ENCODE measurements at places on chromosomes 12 and 14.

DNA sequence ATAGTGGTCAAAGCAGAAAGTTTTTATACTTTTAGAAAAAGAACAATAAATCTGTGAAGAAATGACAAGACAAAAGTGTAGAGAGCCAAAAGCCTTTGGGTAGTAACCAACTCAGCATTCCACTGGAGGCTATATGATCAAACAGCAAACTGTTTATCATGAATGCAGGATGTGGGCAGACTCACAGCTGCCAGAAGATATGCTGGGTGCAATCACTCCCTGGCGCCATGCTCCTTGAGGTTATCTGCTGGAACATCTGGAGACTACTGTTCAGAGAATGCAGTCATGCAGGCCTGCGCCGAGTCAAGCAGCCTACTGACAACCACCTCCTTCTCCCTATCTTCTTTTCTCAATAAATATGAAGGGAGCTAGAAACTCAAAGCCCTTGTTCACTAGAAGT lies 49.0 kb upstream of the SLC8A3 start:
- DNase-seq: no peak

GRCh38 chr12:105955976-105956375 lies 182.8 kb downstream of the NUAK1 start:
- DNase-seq: no peak

GRCh38 chr12:131892711-131893604 lies 1.5 kb upstream of the ULK1 start:
- no peak for DNase-seq

DNA sequence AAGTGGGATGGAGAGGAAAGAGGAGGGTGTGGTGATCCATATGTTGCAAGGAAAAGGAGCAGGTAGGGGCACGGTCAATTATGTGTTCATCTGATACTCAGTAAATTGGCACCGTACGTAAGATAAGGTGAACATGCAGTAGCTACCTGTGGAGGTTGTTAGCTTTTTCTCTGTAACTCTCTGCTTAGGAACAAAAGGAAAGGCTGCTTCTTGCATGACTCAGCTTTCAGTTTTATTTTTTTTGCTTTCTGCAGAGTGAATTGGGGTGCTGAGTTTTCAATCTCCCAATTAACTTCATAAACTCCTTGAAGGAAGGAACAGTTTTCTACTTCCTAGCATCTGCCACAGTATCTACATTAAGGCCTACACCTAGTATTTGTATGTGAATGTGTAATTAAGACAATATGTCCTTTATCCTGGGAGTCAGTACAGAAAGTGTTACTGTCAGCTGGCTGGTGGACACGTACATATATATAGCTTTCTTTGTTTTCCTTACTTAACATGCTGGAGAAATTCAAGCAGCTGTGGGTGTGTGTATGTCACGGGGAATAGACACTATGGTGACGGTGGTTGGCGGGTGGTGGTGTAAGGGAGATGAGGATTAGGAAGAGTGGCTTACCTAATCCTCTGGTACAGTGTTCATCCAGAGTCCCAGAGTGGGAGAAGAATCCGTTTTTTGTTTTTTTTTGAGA lies 40.1 kb upstream of the WNK1 start:
- no peak for DNase-seq

DNA sequence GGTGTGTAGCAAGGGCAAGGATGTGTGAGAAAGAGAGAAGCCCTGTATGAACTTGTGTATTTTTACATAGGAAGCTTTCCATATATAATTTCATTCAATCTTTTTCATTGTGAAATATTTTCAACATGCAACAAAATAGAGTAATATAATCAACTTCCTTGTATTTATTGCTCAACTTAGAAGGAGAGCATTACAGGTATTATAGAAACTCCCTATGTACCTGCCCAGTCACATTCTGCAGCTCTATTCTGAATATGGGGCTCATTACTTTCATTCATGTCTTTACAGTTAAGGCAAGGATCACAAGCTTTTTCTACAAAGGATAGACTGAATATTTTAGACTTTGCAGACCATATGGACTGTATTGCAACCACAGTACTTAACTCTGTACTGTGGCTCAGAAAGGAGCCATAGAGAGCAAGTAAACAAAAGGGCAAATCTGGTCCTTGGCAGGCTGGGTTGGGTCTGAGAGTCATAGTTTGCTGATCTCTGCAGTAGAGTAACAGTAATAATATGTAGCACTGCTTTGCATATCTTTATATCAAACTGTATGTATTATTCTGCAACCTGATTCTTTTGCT lies 11.3 kb downstream of the NR1H4 start:
- no peak for DNase-seq

DNA sequence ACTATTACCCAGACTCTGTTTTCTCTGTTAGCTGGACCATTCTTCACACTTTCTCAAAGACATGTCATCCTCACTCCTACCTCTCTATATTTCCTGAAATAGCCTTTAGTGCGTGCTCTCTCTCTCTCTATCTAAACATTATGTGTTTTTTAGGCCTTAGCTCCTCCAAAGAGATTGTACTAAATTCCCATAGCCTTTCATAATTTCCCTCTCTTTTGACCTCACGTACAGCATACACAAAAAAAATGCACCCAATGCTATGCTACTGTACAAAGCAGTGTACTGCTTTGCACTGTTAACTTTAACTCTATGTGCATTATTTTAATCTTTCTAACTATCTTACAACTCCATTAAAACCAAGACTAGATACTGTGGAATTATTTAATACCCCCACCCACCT lies 288.4 kb downstream of the DAD1 start:
- DNase-seq: no peak

- DNase-seq: no peak
Observed at GRCh38 chr14:101810897-101811621, 49.5 kb downstream of the PPP2R5C start.

DNA sequence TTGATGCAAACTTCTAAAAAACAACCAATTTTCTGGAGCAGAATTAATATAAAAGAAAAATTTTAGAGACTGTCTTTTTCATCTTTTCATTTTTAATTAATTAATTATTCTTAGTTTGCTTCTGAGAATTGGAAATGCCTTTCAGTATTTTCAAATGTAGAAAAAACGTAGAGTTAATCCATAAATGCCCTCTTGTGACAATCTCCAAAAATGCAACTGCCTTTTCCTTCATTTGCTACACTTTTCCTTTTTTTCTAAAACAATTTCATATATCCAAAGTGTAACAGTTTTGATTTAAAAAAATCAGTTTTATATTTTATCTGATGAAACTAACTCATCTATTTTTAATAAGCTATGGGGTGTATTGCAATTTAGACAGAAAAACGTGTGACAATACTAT lies 409.3 kb downstream of the PRKD1 start:
- no peak for DNase-seq

- DNase-seq: no peak
Observed at GRCh38 chr12:131865180-131865875, 29.1 kb upstream of the ULK1 start.

- DNase-seq: no peak
Observed at GRCh38 chr14:92846162-92846897, 52.2 kb downstream of the GOLGA5 start.

- DNase-seq: no peak
Observed at GRCh38 chr14:90495357-90496276, 98.8 kb downstream of the CALM1 start.

DNA sequence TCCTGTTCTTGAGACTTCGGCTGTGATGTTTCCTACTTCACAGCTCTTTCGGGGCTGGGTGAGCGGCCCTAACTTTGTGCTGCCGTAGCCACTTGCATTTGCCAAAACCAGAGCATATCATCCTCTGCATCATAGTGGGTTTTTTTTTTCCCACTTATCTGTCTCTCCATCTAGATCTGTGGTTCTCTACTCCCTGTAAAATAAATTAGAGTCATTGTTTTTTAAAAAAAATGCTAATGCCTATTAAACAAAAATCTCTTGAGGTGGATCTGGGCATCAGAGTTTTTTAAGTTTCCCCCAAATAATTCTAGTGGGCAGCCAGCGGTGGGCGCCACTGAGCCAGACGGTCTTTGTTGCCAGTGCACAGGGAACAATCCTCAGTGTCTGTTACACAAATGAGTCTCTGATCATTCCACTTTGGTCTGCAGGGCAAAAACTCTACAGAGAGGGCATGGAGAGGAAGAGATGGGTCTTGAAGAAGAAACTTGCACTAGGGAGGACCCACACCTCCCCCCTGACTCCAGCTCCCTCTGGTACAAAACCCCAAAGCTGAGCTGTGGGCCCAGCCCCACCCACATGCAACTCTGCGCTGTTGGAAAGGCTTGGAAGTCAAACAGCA lies 62.4 kb upstream of the BCL2L14 start:
- no peak for DNase-seq

GRCh38 chr12:124188561-124189405 lies 106.1 kb upstream of the RFLNA start:
- DNase-seq: no peak

DNA sequence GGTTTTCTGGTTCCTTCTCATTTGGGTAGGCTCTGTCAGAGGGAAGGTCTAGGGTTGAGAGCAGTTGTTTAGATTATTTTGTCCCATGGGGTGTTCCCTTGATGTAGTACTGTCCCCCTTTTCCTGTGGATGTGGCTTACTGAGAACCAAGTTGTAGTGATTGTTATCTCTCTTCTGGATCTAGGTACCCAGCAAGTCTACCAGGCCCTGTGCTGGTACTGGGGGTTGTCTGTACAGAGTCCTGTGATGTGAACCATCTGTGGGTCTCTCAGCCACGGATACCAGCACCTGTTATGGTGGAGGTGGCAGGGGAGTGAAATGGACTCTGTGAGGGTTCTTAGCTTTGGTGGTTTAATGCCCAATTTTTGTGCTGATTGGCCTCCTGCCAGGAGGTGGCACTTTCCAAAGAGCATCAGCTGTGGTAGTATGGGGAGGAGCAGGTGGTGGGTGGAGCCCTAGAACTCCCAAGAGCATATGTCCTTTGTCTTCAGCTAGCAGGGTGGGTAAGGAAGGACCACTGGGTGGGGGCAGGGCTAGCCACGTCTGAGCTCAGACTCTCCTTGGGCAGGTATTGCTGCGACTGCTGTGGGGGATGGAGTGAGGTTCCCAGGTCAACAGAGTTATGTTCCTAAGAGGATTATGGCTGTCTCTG lies 179.3 kb upstream of the BTG1 start:
- no peak for DNase-seq

DNA sequence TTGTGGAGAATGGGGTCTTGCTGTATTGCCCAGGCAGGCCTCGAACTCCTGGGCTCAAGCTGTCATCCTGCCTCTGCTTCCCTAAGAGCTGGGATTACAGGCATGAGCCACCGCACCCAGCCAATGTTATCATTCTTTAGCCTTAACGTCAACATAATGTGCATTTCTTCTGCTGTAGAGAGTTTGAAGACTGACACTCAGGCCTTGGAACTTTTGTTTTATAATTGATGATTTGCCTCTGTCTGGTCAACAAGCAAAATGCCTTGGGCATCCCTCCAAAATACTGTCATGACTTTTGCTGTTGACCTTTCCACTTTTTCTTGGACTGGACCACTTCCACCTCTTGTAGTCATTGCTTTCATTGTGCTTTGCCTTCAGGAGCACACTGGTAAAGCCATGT lies 29.0 kb downstream of the FAM234B start:
- DNase-seq: no peak

GRCh38 chr12:54991161-54991990 lies 6.8 kb upstream of the TESPA1 start:
- DNase-seq: no peak

DNA sequence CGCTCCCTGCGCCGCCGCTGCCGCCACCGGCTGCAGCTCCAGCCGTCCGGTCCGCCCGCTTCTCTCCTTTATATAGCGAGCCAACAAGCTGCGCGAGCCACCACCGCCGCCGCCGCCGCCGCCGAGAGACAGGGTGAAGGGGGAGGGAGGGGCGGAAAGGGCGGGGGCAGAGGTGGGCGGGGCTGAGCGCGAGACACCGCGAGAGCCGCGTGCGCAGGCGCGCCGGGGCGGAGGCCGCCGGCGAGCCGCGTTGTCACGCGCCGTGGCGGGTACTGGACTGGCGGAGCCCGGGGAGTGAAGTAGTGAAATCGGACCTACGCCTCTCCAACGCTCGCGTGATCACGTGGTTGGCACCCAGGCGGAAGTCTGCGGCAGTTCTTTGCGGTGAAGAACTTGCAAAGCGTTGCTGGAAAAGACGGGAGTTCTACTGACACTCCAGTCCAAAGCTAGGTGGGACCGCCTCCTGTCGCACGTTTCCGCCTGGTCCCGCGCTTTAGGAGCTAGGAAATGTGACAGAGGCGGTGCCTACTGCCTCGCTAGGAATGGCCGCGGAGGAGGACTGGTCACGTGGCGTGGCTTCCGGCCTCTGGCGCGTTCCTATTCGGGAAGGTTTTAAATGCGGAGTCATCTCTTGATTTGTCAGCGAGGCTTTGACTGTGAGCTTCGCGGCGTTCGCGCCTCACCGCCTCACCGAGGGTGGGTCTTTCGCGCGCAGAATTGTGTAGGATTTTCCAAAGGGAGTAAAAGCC lies at the start of gene GTF2A1:
GTF2A1 (minus strand) TSS at position 130 of the 749 bp plus-strand sequence. CDS start 441 bp downstream, outside the sequence.
- DNase-seq: peak; percentile 87

DNA sequence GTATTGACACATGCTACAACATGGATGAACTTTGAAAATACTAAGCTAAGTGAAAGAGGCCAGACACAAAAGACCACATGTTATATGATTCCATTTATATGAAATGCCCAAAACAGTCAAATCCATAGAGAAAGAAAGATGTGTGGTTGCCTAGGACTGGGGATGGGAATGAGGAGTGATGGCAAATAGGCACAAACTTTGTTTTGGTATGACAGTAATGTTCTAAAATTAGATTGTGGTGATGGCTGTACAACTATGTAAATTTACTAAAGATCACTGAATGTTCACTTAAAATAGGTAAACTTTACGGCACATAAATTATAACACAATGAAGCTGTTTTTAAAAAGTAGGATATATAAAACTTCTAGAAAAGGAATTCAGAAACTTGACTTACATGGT lies 41.7 kb downstream of the PPP1R13B start:
- DNase-seq: no peak

DNA sequence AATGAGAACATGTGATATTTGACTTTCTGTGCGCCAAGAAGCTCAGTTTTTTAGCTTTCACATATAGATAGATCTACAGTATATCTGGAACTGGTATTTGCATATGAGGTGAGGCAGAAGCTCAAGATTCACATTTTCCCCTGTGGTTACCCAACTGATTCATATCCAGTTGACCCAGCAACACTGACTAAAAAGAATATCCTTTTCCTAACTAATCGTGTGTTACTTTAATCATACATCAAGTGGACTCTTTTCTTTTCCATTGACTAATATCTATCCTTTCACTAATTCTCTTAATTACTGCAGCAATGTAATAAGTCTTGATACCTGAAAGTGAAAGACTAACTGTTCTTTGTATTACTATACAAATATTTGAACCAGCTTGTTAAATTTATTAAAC lies 236.1 kb downstream of the AEBP2 start:
- no peak for DNase-seq

DNA sequence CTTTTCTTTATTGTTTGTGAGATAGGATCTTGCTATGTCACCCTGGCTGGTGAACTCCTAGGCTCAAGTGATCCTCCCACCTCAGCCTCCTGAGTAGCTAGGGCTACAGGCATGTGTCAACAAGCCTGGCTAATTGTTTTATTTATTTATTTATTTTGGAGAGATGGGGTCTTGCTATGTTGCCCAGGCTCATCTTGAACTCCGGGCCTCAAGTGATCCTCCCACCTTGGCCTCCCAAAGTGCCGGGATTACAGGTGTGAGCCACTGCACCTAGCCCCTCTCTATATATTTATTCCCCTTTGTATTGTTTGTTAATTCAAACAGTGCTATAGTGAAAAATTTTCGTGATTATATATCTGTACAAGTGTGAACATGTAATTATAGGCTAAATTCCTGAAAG lies 123.3 kb downstream of the DAAM1 start:
- DNase-seq: no peak

- no peak for DNase-seq
Observed at GRCh38 chr12:21354641-21355040, 18.1 kb upstream of the IAPP start.

GRCh38 chr12:80317307-80317706 lies 126.7 kb upstream of the PTPRQ start:
- no peak for DNase-seq
